ENCODE measurements at places on chromosomes 6 and 20.

GRCh38 chr6:75581231-75581630 lies 20.4 kb upstream of the SENP6 start:
- DNase-seq, result no peak

DNA sequence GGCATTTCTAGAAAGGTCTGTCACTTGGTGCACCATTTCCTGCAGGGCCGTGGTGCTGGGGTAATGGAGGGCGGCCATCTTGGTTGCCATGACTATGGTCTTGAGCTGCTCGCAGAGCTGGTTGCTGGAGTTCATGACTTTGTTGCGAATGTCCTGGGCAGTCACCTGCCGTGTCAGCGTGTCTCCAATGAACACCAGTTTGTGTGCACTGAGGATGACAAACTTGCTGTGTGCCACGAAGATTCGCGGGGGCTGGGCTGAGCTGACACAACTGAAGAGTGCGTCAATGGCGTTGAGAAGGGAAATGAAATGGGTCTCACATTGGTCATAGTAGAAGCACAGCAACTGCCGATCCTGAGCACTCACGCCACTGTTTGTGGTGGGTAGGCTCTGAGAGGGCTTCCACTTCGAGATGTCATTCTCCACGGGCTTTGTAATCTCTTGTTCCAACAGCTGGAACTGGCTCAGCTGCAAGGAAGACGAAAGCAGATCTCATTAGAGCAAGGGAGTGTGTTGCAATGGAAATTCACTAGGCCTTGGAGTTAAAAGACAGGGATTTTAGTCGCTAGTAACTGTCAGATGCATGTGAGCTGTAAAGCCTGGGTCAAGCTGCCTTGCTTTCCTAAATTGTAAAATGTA lies 47.1 kb downstream of the NEDD9 start:
- no peak for DNase-seq

DNA sequence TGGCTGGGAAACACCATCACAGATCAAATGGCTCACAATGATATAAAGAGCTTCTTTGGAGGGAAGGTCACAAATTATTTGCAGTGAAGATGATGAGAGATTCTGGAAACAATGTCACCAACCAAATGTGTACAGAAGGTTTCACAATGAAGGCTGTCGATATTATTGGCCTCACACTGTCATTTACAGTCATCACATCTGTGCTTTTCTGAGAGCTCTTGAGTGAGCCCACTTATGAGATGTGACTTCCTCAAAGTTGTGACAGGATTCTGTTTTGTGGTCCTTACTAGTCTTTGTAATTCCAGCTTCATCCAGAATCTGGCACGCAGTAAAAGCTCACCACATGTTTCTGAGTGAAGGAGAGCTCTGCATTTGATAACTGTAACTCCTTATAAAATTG lies 133.6 kb downstream of the LMBRD1 start:
- peak; percentile 1 for DNase-seq

- DNase-seq, result no peak
These were observed 5.8 kb downstream of the C6orf132 start for GRCh38 chr6:42136508-42137193.

GRCh38 chr6:124796464-124796970 lies 165.7 kb upstream of the RNF217 start:
- DNase-seq, result no peak

GRCh38 chr20:19130613-19130984 lies 81.8 kb upstream of the SLC24A3 start:
- DNase-seq, result no peak

DNA sequence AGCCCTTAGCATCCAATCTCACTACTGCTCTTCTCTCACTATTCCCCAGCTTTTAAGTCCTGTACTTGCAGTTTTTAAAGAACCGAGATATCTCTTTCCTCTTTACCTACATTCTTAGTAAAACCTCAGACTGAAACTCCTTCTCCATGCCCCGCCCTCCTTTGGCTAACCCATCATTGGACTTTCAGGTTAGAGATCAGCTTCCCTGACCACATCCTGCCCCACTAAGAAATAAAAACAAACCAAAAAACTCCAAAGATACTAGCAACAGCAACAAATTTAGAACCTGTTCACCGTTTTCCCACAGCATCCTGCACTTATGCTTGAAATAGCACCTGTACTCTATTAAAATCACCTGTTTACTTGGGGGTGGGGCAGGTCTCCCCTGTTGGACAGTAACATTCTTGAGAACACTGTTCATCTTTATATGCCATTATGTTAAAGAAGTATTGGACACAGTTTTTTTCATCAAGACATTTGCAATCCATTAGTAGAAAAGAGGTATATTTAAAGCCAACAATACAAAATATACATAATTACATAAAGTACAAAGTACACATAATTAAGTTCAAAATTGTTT lies 16.3 kb upstream of the SMAP1 start:
- DNase-seq, result no peak

DNA sequence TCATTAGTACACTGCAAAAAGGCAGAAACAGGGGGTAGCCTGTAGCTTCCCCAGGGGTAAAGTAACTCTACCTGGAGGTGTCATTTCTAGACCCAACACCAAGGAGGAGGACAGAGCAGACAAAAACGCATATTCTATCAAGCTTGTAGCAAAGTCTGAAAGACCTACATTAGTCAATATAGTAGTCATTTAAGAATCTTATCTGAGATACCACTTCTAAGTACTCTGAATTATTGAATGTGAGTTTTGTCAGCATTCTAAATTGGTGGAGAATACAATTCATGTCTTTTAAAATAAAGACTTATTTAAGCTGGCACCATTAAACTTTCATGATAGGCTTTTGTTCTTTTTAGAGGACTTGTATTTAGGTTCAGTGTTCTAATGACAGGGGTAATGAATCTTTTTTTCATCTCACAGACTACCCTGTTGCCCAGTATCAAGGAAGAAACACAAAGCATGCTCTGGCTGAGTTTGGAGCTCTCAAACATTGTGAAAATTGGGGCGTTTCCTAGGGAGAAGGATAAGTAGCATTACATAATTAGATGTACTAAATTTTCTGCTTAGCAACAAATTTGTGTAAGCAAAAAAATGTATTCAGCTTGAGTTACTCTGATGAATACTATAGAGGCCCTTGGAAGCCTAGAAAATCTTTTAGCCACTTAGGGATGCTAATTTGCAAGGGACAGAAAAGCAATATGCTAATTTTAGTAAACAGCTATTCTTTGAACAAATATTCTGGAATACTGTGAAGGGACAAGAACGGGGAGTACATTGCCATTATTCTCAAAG lies 255.4 kb upstream of the HSF2 start:
- DNase-seq, result peak; percentile 37

DNA sequence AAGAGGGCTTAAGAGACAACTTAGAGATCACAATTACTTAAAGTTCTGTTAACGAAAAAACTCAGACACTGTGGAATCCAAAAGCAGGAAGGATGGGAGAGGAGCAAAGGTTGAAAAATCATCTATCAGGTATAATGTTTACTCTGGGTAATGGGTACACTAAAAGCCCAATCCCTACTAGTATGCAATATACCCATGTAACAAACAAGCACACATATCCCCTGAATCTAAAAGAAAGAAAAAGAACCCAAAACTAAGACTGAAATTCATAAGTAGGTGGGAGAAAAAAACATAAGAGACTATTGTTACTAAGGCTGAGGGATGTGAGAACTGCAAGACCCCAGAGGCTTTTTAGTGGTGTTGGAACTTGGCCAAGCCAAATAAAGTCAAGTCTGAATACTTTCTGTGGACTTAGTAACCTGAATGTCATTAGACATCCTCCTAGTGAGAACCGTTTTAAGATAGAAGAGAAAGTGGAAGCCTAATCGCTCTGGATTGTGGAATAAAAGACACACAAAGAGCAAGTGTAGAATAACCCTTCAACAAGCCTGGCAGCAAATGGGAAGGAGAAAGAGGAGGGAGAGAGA lies 189.4 kb upstream of the RNF217 start:
- DNase-seq, result no peak

- no peak for DNase-seq
These were observed 3.2 kb downstream of the TTBK1 start for GRCh38 chr6:43246301-43247113.

GRCh38 chr6:127439718-127440117 lies 19.5 kb downstream of the KIAA0408 start:
- DNase-seq, result peak; percentile 46

DNA sequence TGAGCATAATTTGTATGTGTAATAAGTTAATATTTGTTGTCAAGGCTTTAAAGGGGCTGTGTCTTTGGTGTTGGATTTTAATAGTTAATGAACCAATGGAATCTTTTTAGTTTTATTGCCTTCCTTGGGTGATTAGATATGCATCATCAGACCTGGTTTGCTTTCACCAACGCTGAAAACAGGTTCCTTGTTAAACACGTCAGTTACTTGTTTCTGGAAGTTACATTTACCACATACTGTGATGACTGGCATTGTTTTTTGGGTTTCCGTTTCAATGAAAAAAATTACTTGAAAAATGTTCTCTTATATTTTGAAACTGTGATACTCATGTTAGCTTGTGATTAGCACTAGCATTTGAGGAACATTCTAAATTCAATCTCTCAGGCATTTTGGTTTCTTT lies 58.6 kb upstream of the RNF144B start:
- DNase-seq, result peak; percentile 12

DNA sequence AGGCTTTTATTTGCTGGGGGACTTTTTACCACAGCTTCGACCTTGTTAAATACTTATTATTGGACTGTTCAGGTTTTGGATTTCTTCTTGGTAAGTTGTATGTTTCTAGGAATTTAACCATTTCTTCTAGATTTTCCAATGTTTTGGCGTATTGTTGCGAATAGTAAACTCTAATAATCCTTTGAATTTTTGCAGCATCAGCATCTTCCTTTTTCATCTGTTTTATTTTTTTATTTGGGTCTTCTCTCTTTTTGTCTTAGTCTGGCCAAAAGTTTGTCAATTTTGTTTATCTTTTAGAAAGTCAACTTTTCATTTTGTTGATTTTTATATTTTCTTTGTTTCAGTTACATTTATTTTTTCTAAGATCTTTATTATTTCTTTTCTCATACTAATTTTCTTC lies 1272.0 kb downstream of the HACE1 start:
- no peak for DNase-seq

- no peak for DNase-seq
These were observed 66.7 kb downstream of the GCNT2 start for GRCh38 chr6:10587656-10588406.

DNA sequence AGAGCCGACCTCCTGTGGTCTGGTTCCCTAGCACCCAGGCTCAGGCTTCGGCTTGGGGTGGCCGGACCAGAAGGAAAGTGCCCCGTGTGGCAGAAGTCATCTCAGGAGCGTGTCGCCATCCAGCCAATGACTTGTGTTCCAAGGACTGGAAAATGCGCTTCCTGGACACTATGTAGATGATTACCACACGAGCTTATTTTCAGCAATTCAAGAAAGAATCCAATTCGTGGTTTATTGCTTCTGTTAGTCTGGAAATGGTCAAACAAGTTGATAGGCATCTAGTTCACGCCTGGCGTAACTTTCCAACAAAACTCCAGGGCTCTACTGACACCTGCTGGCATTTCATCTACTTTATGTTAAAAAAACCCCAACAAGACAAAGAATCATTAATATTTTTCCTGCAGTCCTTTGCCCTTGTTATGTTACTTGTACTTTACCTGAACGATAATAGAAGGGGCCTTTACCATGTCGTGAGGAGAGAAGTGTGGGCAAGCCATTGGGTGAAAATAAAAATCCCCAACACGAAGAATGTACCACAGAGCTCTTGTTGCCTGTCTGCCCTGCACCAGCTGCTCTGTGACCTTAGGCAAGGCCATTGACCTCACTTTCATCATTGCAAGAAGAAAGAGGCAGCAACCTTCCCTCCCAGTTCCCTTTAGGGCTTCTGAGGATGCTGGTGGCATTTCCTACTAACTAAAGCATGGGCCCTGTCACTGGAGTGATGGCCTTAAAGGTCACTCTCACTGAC lies 154.7 kb upstream of the LAMP5 start:
- DNase-seq, result peak; percentile 82

DNA sequence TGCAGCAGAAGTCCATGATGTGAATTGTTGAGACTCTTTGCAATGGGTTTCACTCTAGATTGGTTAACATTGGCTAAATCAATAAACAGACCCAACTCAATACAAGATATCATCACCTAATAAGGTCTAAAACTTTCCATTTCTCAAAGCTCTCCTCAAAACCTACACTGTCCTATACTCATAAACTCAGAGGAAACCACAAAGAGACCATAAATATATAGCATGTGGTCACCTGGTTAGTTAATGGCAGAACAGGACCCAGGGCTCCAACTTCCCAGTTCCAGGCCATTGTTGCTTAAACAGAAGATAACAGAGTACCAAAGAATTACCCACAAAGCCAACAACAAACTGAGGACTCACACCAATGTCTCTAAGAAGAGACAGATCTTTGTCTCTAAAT lies 12.0 kb downstream of the RTN4IP1 start:
- no peak for DNase-seq

GRCh38 chr6:154123155-154123956 lies 84.3 kb downstream of the OPRM1 start:
- peak; percentile 5 for DNase-seq

GRCh38 chr6:148811459-148811858 lies 64.6 kb downstream of the UST start:
- no peak for DNase-seq

DNA sequence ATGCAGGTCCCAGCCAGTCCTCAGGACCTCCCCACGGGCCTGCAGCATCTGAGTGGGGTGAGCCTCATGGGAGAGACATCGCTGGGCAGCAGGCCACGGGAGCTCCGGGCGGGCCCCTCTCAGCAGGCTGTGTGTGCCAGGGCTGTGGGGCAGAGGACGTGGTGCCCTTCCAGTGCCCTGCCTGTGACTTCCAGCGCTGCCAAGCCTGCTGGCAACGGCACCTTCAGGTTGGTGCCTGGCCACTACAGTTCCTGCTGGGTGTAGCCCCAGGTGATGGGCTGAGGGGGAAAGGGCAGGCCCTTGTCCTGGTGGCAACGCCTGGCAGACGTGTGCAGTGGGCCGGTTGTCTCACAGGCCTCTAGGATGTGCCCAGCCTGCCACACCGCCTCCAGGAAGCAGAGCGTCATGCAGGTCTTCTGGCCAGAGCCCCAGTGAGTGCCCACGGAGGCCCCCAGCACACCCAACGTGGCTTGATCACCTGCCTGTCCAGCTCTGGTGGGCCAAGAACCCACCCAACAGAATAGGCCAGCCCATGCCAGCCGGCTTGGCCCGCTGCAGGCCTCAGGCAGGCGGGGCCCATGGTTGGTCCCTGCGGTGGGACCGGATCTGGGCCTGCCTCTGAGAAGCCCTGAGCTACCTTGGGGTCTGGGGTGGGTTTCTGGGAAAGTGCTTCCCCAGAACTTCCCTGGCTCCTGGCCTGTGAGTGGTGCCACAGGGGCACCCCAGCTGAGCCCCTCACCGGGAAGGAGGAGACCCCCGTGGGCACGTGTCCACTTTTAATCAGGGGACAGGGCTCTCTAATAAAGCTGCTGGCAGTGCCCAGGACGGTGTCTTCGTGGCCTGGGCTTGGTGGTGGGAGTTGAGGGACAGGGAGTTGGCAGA lies 787 bp upstream of the TNFRSF6B start:
- DNase-seq, result no peak

GRCh38 chr6:154343473-154344308 lies 12.9 kb downstream of the IPCEF1 start:
- peak; percentile 28 for DNase-seq
